ENCODE measurements at places on chromosomes 4 and X.
A peak's percentile ranks its signal among the peaks of the same experiment; 100 is the strongest.

GRCh38 chr4:167421201-167421600 lies 186.9 kb upstream of the SPOCK3 start:
- DNase-seq: no peak

- no peak for DNase-seq
Measured at GRCh38 chrX:39459204-39459603, 638.6 kb downstream of the BCOR start.

- peak; percentile 61 for DNase-seq
Measured at GRCh38 chr4:108774809-108775530, 12.1 kb upstream of the ETNPPL start.

DNA sequence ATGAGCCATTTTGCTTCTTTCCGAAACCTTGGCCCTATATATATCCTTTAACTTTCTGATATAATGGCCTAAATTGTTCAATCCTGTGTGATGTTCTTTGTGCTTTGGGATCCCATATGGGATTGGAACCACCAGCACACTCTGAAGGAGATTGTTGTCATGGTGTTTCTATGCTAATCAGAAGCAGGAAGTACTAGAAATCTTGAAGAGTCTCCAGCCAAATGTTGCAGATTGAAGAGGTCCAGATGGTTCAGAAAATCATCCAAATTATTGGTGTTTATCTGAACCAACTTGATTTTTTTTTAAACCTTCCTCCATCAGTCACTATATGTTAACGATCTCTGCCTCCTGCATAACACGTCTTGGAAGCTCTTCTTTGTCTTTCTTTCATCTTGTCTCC lies 72.8 kb downstream of the KIT start:
- no peak for DNase-seq

- DNase-seq: no peak
Measured at GRCh38 chr4:113447769-113448168, 313.8 kb downstream of the CAMK2D start.

GRCh38 chr4:108601532-108601931 lies 18.8 kb upstream of the RPL34 start:
- DNase-seq: no peak

DNA sequence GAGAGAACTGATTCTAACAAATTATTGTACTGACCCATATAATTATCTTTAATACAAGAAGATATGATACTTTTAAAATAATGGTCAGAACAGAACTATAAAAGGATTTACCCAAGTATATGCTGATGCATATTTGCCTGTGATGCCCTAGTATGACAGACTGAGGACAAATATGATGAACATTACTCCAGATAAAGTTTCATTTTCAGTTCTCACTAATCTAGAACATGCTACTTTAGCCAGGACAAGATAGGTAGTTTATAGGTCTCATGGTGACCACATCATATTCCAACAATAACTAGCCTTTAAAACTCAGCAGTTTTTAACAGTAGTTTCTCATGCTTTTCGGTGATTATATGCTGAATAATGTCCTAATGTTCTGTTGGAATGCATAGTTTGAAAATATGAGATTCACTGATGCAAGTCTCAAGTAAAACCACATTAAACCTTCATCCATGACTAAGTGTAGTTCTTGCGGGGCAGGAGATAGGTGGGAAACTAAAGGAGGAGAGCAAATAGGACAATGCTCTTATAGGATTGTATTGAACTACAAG lies 295.2 kb upstream of the AGA start:
- DNase-seq: no peak

GRCh38 chr4:147730333-147730732 lies 1.6 kb upstream of the ARHGAP10 start:
- DNase-seq: no peak

- DNase-seq: no peak
Measured at GRCh38 chrX:15956681-15957080, 102.1 kb upstream of the AP1S2 start.

GRCh38 chr4:70496231-70496630 lies 22.1 kb upstream of the AMTN start:
- DNase-seq: no peak

GRCh38 chr4:68569466-68570121 lies 6.5 kb downstream of the UGT2B17 start:
- no peak for DNase-seq

DNA sequence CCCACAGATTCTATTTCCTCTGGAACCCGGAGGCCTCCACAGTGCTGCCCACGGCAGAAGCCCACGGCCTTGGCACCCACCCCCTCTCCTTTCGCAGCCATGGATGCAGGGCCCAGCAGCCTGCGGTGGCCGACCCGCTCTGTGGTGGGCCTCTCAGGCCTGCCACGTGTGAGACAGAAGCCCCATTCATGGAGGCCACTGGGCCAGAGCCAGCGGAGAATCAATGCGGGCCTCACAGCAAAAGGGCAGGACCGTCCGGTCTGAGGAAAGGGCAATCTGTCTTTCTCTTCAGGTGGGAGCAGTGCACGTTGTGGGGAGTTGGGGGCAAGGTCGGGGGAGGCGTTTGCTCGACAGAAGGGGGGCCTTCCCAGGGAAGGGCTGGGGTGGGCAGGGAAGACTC lies 8.4 kb upstream of the HAUS7 start:
- DNase-seq: no peak

- DNase-seq: no peak
Measured at GRCh38 chr4:127574643-127575042, 58.1 kb upstream of the INTU start.

- DNase-seq: no peak
Measured at GRCh38 chr4:150581641-150582051, 305 bp upstream of the MAB21L2 start.

DNA sequence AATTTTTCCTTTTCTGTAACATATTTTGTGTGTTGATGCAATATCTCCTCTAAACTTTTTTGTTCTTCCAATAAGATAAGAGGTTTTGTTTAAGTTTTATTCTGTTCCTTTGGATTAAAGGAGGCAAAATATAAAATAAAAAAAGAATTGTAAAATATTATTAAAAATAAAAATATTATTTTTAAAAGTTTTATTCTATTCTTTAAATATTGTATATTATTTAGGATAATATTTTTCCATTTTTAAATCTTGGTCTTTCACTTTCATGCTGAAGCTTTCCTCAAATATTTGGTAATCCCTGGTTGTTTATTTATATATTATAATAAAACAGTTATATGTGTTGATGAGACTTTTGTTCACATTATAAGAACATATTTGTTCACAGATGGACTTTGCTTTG lies 187.9 kb upstream of the PDE5A start:
- no peak for DNase-seq

GRCh38 chr4:152359208-152360044 lies 176.5 kb downstream of the FBXW7 start:
- DNase-seq: no peak

DNA sequence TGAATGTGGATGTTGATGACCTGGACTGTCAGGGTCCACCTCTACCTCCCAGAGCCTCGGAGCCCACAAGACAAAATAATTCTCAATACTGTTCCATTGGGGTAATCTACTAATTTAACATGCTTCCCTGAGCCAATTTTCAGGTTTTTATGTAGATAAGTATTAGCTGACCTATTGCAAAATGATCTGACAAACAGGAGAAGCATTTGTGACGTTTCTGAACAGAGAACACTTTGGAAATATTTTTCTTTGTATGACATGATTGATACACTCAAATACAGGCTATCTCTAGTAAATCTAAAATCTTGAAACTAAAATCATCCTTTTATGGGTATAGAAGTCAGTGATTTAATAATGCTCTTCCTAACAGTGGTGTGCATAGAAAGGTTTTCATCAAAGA lies 716.6 kb downstream of the KLHL13 start:
- DNase-seq: no peak

- no peak for DNase-seq
Measured at GRCh38 chr4:8010618-8011017, 71.0 kb upstream of the AFAP1 start.

- DNase-seq: no peak
Measured at GRCh38 chr4:123478859-123479345, 82.3 kb downstream of the SPRY1 start.

DNA sequence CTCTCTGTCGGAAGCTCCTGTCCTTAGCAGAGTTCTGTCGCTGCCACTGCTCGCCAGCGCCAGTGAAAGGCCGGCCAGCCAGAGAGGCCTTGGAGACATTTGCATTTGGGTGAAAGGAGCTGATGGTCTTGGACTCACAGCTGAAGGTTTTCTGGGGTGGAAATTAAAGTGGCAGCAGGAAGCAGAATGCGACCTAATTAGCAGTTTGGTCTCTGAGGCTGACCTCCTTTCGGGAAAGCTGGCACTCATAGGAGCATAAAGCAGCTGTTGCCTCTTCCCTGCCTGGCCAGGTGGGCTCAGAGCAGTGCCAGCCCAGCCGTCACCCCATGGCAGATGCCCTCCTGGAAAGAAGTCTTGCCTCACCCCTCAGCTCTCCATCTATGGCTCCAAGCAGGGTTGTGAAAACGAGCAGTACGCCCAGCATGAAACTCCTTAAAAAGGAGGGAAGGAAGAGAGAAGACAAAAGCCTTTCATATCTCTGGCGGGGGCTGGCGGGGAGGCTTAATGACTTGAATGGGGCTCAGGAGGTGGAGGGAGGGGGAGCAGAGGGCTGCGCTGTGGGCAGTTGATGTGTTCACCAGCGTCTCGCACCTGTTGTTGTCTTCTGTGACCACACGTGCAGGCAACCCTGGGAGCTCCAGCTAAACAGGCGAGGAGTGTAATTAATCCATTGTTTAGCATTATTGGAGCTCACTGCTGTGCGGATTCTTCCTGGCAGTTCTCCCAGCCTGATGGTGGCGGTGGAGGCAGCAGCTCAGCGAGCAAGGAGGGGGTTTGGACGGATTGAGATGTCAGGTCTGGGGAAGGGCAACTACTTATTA lies 264.0 kb downstream of the MID1IP1 start:
- DNase-seq: no peak

DNA sequence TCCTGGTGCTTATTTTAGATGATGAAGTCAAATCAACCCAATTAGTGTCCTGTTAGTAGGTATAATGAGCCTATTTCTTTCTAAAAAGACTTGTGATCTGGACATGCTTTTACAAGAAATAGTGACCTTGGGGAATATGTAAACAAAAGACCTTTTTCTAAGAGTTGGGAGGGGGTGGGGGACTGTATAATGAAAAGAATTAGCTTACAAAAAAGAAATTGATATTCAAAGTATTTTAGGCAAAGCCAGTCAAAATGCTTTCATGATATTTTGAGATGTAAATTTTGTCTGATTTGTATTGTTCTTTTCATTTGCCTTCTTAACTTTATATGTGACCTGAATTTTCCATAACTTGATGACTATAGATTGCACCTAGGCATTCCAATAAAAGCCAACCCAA lies 114.6 kb downstream of the DCTD start:
- DNase-seq: no peak

DNA sequence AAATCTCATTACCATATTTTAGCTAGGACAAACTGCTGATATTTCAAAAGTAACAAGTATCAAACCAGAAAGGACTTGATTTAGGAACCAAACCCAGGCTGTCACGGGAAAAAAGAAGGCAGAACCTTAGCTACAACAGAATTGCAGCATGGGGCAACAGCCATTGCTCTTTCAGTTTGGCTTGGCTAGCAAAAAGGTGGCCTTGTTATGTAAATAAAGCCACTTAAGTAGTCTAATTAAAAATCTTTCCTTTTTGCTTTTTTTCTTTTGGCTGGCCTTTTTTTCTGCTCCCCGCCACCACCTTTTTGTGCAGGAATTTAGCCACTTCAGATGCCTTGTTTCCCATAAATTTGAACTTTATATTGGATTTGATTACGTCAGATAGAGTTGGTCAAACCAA lies 235.9 kb downstream of the CPXCR1 start:
- DNase-seq: no peak

GRCh38 chrX:111779582-111779981 lies 96.4 kb upstream of the TRPC5OS start:
- DNase-seq: no peak

- DNase-seq: no peak
Measured at GRCh38 chr4:28010577-28011240, 1150.1 kb downstream of the STIM2 start.

DNA sequence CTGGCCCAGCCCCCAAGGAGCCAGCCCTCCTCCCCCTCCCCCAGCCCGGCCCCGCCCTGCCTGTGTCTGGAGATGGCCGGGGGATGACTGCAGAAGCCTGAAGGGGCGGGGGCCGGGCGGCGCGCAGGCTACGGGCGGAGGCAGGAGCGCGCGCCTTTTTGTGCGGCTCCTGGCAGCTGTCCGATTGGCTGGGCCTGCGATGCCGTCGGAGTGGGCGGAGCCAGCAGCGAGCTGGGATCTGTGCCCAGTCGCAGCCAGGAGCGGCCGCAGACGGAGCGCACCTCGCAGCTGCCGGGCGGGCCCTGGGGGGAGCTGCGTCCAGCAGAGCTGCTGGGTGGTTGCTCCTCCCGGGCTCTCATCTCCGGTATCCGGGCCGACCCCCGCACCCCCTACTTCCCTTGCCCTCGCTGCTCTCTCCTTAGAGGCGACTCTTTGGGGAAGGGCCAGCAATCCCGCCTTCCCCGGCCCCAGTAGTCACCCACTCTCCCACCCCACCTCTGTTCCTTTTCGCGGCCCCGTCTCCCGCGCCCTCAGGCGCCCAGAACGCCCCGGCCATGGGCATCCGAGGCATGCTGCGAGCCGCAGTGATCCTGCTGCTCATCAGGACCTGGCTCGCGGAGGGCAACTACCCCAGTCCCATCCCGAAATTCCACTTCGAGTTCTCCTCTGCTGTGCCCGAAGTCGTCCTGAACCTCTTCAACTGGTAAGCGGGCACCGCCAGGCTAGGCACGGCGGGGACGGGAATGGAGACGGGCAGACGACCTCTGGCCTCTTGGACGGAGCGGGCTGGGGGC lies at the start of gene GABRQ:
Gene GABRQ, plus strand, starts transcription at position 247 of the 794 bp plus-strand sequence. Its CDS starts 308 bp downstream, at position 555.
- DNase-seq: no peak

DNA sequence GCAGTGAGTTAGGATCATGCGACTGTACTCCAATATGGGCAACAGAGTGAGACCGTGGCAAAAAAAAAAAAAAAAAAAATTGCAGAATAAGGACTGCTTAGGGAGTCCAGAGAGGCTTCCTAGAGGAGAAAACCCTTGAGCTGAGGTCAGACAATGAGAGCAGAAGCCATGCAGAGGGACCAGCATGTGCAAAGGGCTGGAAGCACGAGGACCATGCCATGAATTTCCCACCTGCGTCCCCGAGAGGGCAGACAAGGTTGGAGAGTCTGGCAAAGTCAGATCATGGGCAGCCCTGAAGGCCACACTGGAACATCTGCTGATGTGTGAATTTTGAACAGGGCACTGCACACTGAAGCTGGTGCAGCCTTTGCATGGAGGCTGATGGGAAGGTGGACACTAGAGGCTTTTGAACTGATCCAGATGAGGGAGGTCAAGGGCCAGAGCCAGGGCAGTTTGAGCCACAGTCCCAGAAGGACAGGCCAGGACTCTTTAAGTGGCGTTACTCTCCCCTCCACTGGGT lies 6.5 kb upstream of the JAKMIP1 start:
- no peak for DNase-seq

DNA sequence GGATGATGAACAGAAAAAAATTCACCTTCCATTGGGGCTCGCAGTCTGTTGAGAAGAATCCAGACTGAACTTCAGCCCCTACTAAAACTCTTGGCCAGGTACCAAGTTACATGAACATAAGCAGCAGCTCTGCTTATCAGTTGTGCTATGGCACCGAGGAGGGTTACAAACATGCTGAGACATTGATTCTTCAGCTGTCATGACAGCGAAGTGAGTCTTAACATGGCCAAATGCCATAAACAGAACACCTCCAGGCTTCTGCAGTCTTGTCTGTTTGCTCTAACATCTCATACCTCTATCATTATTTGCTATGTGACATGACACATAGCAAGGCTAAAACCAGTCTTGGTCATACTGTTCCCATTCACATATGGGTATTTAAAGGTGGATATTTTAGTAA lies 521.5 kb downstream of the GRID2 start:
- no peak for DNase-seq
